Left ventricle myocardium inferior (tissue), 1 donor: ENCODE measurements at places on chromosomes 3 and 15.

GRCh38 chr3:154971771-154972326 is 108.3 kb upstream of the MME start:
- DNase-seq, result no peak

- DNase-seq, result no peak
Observed at GRCh38 chr15:100980410-100981046, 61.4 kb downstream of the LRRK1 start.

- no peak for DNase-seq
Observed at GRCh38 chr3:111999484-112000324, 982 bp downstream of the TAGLN3 start.

DNA sequence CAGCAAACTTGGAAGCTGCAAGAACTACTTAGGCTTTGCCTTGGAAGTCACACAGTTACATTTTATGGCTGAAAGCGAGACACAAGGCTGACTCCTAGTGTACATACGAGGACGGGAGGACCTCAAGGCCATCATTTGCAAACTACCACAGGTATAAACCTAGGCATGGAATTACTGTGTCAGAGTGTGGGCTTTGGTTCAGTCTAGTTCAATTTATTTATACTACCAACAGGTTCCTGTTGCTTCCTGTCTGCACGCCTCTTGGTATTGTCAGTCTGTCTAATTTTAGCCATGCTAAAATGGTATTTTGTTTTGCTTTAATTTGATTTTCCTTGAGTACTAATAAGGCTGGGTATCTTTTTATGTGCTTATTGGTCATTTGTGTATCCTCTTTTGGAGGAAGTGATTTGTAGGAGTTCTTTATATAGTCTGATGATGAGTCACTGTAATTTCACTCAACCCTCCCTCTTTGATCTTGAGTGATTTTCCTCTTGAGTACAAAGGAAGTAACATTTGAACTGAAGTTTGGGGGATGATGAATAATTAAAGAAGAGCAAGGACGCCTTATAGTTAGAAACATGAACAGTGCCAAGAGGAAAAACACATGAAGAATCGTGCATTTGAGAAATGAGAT is 8.2 kb downstream of the ANKRD34C start:
- DNase-seq, result no peak

- peak; percentile 60 for DNase-seq
Observed at GRCh38 chr3:184381261-184382224, 1.7 kb downstream of the CHRD start.
